ENCODE measurements at places on chromosomes 16 and 17.
A peak's percentile ranks its signal among the peaks of the same experiment; 100 is the strongest.

- no peak for DNase-seq
Measured at GRCh38 chr16:83968891-83969649, 1.0 kb downstream of the NECAB2 start.

DNA sequence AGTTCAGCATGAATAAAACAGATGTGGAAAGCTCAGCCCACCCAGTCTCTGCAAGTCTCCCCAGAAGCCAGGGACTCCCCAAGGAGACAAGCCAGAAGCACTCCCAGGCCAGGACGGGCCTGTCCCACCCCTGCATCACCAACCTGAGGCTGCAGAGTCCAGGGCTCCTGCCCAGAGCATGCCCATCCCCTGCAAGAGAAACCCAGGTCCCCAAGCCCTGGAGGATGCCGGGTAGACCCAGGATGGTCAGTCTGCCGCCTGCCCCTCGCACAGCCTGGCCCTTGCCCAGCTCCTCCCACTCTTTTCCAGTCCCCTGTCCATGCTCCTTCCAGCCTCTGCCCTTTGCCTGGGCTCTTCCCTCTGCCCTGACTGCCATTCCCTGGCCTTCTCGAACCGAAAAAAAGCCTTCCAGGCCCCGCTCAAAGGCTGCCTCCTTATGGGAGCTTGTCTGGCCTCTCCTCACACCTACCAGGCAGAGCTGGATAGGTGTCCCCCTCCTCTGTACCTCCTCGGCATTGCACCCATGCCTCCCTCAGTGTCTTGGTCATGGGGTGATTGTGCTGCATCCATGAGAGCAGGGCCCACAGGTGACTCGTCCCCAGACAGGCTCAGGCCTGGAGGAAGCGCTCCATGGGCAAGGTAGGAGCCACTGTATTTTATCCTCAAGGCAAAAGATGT is 44.8 kb downstream of the BEAN1 start:
- DNase-seq, result no peak

DNA sequence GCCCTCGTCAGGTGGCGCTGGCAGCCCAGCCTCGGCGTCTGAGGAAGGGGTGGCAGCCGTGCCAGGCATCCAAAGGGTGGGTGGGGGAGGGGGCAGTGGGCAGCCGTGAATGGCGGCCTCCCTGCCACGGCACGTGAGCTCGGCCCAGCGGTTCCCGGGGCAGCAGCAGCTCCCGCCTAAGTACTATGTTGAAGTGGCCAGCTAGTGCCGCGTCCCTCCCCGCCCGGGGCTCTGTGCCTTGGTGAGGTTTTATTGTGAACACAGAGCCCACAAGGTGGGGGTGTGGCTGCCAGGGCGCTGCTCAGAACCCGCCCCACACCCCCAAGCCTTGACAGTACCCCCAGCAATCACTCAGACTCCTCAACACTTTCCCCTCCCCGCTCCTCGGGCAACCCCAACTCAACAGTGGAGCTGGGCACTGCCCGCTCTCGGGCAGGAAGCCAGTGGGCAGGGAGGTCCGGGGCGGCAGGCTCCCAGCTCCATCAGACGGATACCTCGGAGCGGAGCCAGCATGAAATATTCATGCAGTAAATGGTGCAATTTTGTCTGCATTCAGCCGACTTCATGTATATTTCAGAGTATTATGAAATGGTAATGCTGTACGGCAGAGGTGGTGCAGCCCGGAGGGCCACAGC is 80.4 kb downstream of the ENGASE start:
- DNase-seq, result no peak

- peak; percentile 78 for DNase-seq
Measured at GRCh38 chr16:3182608-3183444, 5.2 kb upstream of the OR1F1 start.

DNA sequence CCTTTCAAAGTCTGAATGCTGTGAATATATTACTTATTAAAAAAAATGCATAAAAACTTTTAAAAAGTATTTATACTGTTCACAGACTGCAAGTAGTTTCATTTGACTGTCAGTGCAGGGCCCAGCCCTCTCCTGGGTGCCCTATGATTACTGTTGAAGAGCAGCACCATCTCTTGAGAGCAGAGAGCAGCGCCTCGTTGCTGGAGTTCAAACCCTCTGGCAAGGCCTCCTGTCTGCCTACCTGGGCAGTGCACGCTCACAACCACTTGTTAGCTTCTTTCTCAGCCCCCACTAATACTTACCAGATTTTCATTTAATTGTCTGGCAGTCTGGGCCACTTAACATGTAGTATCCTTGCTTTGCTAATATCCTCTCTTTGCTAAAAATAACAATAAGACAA is 233.4 kb downstream of the PHKB start:
- DNase-seq, result no peak

GRCh38 chr16:68270353-68270752 is 6.0 kb downstream of the SLC7A6 start:
- DNase-seq, result no peak

- no peak for DNase-seq
Measured at GRCh38 chr16:68790130-68790761, 53.1 kb upstream of the TANGO6 start.

DNA sequence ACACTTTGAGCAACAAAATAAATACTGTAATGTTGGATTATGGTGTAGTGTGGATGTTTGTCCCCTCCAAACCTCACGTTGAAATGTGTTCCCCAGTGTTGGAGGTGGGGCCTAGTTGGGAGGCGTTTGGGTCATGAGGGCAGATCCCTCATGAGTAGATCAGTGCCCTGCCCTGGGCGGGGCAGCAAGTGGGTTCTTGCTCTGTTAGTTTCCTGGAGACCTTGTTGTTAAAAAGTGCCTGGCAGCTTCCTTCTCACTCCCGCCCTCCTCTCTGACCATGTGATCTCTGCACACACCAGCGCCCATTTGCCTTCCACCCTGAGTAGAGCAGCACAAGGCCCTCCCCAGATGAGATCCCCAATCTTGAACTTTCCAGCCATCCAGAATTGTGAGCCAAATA is 67.7 kb downstream of the MPRIP start:
- DNase-seq, result no peak

DNA sequence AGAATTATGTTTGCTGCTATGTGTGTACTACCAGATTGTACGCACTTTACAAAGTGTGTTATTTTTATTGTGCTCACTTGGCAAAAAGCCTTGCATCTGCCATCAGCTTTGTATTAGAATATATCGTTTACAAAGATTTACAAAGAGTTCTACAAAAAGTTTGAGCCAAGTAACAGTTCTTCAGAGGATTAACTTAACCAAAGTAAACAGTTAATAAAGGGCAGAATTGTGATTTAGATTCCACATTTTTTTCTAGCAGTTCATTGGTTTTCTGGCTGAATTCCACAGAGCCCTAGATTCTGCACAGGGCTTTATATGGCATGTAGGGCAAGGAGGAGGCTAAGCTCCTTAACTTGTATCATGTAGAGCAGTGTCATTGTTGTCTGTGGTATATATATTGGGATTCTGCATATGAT is 29.4 kb downstream of the UTP18 start:
- no peak for DNase-seq

Measured in stimulated activated CD4-positive, alpha-beta T cell treated with anti-CD3 and anti-CD28 coated beads, Interleukin-1b, Interleukin-23, amount 100 ng/mL, for 48 hours (primary cell).